Renal cortical epithelial cell (primary cell): ENCODE measurements at places on chromosomes 5 and 9.

GRCh38 chr5:17405976-17406375, 92.1 kb upstream of the TAF11L2 start:
- no peak for DNase-seq

DNA sequence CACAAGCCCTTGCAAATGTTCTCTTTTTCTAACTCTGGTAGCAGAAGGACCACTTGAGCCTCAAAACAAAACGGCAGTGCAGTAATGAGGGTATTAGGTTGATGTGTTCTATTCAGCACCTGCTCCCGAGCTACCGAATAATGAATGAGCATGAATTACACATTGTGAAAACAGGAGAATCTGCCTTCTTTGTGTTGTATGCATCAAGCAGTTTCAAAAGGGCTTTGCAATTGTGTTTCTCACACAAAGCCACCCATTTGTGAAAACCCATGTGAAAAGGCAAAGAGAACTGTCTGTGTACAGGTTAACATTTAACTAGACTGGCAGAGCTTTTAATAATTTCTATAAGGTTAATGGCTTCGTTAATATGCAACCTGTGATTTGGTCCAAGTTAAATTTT, 97.8 kb downstream of the STK32A start:
- DNase-seq = peak; percentile 82

DNA sequence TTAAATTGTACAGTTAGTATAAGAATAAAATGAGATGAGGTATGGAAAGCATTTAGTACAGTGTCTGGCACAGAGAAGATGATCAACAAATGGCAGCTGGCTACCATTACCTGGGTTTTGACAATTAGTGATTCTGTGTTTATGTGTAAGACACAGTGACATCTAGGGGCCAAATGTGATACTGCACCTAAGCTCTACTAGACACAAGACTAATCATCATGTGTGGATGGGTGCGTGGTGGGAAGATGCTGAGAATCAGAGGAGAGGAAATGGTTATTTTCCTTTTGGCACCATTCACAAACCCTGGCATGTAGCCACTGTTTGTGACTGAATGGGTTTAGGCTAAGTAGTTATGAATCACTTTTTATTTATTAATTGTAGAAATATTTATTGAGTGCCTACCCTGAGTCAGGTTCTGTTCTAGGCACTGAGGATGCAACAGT, 109.8 kb upstream of the TBC1D2 start:
- peak; percentile 9 for DNase-seq

DNA sequence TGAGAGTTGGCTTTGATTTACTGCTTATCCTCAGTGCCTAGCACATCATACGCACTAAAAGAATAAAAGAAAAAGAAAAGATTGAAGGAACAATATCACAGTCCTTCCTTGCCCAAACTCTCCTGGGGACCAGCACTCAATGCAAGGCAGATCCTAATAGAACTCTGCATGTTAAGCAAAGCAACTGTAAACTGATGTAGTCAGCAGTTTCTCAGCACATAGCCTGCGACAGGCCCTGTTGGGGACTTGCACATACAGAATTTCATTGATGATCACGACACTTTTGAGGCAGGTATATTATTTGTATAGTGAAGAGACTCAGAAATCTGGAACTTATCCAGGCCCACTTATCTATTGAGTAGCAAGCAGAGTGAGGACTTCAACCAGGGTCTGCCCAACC, 15.4 kb downstream of the NIPAL4 start:
- no peak for DNase-seq

- peak; percentile 35 for DNase-seq
Measured at GRCh38 chr9:36995927-36996705, 38.0 kb downstream of the PAX5 start.

DNA sequence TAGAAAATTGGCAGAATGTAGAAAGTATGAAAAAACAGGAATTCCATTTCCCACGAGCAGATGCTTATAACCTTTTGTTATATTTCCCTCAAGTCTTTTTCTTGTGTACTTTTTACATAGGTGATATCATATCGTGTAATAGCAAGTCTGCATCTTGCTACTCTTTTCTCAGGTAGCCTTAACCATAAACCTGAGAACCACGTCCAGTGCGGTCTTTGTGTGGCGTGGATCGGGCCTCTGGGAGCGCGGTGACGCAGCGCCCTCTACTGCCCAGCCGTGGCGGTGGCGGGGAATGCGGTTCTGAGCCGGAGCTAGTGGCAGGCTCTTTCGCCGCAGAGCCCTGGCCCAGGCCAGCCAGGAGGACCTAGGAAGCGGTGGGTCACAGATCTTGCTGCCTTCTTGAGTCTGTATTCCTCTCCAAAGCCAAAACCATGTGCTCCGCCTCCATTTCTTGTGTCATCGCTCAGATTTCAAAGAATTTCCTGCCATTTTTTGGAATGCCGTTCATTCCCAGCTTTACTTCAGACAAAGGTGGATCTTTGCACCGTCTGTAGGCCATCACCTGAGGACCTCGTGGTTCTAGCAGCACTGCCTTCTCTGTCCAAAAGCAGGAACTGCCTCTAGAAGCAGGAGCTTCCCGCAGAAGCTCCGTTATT, 71.9 kb downstream of the MVB12B start:
- peak; percentile 16 for DNase-seq

DNA sequence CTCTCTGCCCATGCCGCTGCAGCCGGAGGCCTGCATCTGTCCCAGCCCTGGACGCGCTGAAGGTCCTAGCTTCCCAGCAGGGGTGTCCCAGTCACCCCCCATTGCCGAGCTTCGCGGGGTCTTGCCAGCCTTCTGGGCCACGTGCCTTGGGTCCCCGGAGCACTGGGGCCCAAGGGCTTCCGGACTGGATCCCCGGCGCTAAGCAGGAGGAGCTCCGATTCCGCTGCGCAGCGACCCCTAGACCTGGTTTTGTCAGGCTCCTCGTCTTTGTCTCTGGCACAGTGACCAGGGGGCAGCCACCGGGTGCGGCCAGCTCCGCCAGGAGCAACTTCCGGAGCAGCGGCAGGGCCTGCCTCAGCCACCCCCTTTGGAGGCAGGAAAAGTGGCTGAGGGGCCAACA, 3.3 kb upstream of the IRX1 start:
- no peak for DNase-seq

DNA sequence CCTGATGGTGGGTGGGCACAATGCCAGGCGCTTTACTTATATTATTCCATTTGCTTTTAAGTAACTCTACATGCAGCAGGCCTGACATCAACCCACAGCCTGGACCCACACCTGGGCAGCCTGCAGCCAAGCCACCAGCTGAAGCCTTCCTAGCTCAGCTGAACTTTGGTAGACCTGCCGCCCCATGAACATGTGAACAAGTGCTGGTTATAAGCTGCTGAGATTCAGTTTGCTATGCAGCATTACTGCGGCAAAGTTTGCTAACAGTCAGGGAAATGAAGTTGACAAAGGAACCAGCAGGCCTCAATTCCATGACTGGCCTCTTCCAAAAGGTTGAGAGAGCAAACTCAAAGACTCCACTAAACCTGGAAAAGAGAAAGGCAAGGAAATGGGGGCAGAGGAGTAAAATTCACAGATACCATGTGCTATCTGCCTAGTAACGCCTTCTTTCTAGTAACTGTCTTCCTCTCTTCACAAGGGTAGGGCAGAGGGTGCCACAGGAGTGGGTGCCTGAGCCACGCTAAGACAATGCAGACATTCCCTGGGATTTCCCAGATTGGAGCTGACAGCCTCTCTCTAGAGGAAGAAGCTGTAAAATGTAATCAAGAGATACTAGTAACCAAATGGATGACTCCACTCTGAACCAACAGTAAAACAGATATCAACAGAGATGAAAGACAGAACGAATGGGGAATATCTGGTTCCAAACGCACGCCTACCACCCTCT, 2.9 kb downstream of the BOD1 start:
- DNase-seq = no peak

DNA sequence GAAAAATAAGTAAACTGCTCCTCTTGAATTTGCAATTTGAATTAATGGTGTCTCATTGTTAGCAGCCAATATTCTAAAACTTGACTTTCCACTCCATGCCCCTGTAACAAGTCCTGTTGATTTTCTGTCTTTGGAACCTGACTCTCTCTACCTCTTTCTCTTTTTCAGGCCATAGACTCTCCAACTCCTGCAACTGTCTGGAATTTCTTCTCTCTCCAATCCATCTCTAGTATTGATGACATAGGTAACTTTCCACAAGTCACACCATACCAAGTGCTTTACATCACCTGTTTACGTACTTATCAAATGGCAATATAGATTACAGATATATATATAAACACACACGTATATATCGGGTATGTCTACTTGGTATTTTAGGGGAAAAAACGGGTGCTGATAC, 923 bp downstream of the C5orf34 start:
- peak; percentile 9 for DNase-seq

DNA sequence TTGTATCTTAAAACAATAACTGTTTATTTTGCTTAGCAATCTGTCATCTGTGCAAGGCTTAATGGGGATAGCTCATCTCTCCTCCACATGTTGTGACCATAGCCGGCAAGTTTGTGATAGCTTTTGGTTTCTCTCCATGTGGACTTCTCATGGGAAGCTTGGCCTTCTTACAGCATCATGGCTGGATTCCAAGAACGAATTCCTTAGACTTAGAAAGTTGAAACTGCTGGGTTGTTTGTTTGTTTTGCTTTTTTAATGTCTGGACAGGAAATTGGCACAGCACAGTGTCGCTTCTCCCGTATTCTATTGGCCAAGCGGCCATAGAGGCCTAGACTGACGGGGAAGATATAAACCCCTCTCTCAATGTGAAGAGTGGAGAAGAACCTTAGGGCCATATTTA, 61.0 kb upstream of the PRDM9 start:
- peak; percentile 78 for DNase-seq

DNA sequence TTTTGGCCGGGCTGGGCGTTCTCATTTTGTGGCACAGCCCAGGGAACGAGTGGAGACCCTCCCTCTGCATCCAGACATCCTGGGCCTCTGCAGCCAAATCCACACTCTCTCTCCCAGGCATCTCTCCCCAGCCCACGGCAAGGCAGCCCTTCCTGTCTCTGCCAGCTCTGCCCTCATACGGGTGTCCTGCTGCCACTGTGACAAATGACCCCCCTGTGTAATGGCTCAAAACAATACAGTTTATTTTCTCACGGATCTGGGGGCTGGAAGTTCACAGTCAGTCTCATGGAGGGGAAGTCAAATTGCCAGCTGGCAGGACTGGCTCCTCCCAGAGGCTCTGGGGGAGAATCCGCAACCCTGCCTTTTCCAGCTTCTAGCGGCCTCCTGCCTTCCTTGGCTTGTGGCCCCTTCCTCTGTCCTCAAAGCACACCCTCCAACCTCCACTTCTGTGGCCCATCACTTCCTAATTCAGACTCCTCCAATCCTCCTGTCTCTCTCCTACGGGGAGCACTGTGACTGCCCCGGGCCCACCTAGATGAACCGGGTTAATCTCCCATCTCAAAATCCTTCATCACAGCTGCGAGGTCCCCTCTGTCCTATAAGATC, 70.2 kb upstream of the COL5A1 start:
- no peak for DNase-seq

- peak; percentile 77 for DNase-seq
Measured at GRCh38 chr9:129981180-129981907, 61.6 kb downstream of the FNBP1 start.

- DNase-seq = no peak
Measured at GRCh38 chr5:116363780-116364179, 210.8 kb downstream of the SEMA6A start.

GRCh38 chr5:161645264-161645663, 40.3 kb upstream of the GABRA6 start:
- DNase-seq = no peak

GRCh38 chr5:14937254-14937653, 65.7 kb upstream of the ANKH start:
- no peak for DNase-seq

DNA sequence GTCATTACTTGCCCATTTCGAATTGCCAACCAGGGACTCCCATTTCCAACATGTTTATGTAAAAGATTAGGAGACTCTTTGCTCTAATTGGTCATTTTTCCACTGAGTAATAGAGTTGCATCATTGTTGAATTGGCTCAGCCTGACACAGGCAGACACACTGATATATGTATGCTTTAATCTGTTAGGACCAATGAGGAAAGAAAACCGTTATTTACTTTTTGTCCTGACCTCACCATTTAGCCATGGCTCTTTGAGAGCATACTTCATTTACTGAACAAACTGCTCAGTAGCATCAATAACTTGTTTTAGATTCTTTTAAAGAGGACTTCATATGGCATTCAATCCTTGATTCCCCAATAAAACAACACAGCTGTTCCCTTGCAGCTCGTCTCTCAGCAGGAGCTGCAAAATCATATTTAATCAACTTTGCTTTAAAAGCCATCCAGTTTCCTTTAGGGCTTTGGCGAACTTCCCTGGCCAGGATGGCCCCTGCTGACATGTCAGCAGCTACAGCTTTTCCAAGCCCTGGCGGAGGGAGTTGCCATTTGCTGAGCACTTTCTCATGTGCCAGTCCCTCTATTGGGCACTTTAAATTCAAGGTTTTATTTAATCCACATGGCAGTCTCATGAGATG, 251.5 kb upstream of the TNC start:
- DNase-seq = no peak
